ENCODE measurements at places on chromosomes 1 and 21.

- DNase-seq: no peak
Observed at GRCh38 chr21:31750843-31751242, 18.9 kb upstream of the SCAF4 start.

DNA sequence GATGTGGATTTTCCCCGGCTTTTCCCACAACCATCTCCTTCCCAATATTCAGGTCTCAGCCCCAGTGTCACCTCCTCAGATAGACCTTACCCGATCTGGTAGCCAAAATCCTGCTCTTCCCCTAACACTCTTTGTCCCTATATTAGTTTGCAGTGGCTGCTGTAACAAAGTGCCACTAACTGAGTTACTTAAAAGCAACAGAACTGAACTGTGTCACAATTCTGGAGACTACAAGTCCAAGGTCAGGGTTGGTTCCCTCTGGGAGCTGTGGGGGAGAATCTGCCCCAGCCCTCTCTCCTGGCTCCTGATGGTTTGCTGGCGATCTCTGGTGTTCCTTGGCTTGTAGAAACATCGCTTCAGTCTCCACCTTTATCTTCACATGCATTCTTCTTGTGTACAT is 64.0 kb downstream of the NENF start:
- DNase-seq: no peak

DNA sequence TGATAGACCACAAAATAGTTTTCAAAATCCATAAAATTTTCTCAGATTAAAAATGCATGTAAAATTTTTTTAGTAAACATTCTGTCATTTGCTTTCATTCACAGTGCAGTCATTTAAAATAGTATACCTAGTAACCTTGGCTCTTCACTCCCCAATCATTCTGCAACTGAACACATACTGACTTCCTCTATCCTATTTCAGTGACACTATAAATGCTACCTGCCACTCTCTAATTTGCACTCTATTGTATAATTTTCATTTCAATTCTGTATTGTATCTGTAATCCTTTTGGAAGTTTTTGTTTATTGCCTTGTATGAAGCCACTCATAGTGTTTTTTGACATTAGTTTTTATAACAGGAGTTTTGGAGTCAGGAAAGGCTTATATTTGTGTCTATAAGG is 1029.1 kb upstream of the NCAM2 start:
- no peak for DNase-seq

DNA sequence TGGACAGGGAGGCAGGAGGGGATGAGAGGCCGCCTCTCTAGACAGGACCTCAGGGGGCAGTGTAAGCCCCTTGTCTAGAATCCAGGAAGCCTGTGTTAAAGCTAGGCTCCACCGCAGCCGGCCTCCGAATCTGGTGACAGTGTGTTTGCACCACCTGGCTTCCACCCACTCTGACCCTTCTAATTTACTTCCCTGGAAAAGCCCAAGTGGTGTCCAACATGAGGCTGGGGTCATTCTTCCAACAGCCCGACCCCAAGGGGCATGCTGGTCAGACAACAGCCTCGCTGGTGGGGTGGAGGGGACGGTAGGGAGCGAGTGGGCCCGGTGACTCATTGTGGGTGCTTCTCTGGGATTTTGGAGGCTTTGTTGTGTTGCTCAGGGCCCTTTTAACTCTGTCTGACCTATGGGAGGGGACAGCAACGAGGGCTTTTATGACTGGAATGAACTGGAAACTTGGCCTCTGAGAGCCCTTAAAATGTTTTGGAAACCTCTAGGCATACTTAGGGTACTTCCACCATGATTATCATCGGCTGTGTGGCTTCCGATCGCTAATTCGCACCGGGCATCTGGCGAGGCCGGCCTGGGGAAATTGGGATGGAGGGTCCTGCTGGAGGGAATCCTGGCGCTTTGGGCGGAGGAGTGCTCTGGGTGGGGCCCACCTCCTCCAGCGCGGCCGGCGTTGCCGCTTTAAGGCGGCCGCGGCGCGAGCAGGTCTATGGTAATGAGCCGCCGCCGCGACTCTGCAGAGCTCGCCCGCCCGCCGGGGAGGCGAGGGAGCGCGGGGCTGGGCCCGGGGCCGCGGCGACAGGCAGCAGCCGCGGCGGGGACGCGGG is at the start of gene CELSR2:
Gene CELSR2 (plus strand): TSS at position 743 of the 833 bp plus-strand sequence. CDS start 541 bp downstream, outside the sequence.
- DNase-seq: peak; percentile 55

DNA sequence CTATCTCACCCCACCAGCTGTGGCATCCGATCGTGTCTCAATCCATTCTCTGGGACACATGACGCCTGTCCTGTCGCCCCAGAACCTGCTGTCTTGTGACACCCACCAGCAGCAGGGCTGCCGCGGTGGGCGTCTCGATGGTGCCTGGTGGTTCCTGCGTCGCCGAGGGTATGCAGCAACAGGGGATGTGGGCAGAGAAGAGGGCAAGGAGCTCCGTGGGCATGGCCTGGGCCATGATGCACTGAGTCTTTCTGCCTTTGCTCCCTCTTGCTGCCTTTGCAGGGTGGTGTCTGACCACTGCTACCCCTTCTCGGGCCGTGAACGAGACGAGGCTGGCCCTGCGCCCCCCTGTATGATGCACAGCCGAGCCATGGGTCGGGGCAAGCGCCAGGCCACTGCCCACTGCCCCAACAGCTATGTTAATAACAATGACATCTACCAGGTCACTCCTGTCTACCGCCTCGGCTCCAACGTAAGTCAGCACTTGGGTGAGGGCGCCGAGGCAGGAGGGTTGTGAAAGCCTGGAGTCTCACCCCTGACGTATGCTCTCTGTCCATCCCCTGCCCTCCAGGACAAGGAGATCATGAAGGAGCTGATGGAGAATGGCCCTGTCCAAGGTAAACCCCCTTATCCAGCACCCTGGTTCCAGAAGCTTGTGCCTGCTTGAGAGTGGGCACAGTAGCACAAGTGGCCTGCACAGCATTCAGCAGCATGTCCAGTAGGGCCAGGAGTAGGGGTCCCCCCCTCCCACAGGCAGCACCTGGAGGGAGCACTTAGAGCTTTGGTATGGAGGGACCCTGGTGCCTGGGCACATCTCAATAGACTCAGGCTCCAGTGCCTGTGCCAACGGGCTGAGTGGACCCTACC is 8.8 kb downstream of the TINAGL1 start:
- DNase-seq: no peak

GRCh38 chr1:213070406-213070805 is 19.4 kb downstream of the RPS6KC1 start:
- no peak for DNase-seq

DNA sequence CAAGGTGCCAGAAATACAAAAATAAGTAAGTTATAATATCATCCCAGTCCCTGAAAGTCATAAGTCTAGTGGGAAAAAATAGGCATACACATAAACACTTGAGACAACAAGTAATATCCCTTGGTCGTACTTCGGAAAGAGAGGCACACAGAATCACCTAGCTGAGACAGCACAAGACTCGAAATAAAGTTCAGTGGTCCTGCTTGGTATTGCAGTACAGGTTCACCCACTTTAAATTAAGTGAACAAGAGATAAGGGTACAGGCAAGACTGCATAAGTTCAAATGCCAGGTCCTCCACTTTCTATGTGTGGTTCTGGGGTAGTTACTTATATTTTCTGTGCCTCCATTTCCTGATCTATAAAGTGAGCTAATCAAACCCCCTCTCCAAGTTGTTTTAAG is 47.6 kb downstream of the SEC16B start:
- no peak for DNase-seq

- no peak for DNase-seq
Observed at GRCh38 chr1:30882678-30883388, 25.7 kb downstream of the SDC3 start.

DNA sequence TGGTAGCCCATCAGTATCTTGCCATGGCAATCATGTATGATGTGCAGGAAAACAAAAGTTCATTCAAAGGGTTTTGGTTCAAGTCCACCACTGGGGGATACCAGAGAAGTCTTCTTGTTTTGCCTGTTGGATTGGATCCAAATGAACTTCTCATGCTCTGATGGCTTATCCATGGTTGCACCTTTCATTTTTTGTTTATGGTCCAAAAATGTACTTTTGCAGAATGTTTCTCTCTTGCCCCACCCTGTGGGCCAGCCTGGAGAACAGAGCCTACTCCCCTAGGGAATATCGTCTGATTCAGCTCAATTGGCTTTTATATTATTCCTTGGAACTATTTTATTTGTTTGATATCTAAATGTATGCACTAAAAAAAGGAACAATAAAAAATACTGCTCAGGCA is 20.1 kb upstream of the CLCA1 start:
- no peak for DNase-seq

All from hypothalamus (tissue), 51 donors.